ENCODE measurements at places on chromosomes 5 and 9.

DNA sequence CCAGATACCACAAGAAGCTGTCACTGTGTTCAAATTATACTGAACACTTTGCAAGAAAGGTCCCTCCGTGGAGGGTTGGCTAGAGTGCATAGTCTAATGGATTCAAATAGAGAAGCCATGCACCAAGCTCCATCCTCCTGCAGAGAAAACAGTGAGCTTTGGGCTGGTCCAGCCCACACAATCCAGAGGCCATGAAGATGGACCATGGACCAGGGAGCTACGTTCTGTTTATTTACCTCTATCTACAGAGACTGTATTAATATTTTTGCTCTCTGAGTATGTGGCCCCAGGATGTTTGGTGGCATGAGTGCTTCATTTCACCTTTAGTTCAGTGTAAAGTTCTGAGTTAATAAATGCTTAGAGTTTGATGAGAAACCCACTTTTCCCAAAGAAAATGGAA is 114.8 kb upstream of the PJA2 start:
- DNase-seq: no peak

DNA sequence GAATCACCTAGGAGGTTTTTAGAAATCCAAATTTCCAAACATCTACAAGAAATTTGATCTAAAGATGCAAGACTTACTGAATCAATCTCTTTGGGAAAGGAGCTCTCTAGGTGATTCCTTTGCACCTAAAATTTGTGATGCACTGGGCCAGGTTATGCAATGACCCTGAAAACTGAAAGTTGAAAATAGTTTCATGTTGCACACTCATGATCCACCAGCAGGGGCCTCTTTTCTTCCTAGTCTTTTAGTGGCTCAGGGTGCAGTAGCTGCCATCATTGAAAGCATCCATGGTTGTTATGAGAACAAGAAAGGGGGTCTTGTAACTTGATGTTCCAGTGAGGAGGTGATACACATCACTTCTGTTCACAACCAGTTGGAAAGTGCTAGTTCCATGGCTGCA is 486.8 kb downstream of the PSAT1 start:
- DNase-seq: peak; percentile 9

DNA sequence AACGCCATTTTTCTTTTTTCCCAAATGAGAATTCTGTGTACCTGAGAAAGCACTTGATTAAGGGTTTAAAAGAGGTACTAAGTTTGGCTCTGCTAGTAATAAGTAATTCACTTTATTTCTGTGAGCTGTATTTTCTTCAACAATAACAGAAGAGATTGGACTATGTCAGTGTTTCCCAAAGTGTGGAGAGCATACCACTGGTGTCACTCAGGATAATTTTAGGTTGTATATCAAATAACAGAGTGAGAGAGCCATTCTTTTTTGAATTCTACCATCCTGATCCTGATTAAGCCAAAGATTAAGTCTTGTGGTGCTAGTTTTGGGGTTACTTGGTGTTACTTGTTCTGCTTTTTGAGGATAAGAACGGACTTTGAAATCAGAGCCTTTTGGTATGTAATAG is 142.3 kb upstream of the PPP1R2B start:
- DNase-seq: no peak

DNA sequence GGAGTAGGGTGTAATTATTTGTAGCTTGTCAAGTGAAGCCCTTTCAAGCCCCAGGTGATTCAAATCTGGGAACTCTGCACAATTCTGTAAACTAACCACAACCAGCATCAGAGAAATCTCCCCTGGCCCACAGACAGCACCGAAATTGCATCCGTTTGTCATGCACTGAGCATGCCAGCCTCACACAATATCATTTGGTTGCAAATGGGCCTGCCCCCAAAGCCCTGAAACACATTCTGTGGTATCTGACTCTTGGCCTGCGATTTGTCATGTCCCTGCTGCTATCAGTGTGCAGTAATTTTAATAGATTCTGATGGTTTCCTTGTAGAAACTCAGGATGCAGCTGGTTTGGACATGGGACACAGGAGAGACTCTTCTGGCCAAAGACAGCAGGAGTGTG is 35.3 kb downstream of the SNX24 start:
- DNase-seq: no peak

GRCh38 chr5:38538161-38538560 is 18.3 kb downstream of the LIFR start:
- no peak for DNase-seq

DNA sequence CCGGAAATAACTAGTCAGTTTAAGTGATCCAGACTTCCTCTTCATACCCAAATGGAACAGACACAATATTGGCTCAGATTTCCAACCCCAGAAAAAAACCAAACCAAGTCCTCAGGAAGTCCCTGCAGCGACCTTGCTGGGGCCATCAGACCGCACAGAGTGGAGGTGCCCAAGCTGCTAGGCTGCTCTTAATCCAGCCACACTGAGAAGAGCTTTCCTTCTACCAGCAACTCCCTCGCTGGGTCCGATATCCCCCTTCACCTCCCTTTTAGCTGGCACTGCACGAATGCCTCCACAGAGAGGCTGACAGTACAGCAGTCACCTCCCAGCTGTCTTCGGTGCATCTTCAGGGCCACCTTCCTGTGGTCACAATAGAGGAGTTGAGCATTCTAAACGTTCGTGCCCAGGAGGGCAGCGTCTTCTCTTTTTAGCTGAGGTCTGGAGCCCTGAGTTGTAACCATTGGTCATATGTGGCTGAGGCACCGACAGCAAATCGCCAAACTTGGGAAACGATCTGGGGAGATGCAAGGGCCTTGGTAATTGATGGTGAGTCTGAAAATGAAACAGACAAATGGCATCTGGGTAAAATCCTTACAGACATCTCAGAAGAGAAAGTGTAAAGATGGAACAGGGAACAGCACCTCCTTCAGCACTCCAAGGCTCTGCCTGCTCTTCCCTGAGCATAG is 5.7 kb downstream of the NAIF1 start:
- DNase-seq: peak; percentile 55

DNA sequence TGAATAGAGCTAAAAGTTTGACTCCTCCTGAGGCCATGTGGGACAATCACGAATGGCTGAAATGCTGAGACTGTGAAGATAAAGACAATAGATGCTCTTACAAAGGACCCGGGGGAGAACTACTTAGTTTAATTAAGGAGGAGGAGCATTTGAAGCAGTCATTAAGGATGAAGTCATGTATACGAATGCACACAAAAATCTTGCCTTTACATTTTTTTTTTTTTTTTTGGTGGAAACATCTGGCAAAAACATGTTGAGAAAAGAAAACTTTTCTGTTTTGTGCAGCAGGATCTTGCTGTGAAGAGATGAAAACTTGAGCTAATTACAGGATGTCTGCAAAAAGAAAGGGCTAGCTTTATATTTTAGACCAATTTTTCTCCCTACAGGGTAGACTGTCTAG is 42.3 kb upstream of the NR3C1 start:
- no peak for DNase-seq

DNA sequence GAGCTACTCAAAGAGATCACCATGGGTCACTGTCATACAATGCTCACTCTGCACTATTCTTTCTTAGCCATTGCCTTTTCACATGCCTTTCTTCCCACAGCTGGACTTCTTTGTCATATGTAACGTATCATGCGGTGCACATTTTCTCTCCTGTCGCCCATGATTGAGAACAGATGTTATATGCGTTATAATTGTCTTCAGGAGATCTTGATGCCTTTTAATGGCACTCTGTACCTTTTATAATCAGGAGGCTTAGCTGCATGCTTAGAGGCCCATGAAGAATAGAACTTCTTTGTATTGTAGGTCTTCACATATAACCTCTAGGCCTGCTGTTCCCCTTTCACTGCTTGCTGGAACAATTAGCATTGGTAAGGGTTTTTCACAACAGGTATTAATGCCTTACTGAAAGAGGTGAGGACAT is 436.1 kb downstream of the CDH10 start:
- DNase-seq: no peak

DNA sequence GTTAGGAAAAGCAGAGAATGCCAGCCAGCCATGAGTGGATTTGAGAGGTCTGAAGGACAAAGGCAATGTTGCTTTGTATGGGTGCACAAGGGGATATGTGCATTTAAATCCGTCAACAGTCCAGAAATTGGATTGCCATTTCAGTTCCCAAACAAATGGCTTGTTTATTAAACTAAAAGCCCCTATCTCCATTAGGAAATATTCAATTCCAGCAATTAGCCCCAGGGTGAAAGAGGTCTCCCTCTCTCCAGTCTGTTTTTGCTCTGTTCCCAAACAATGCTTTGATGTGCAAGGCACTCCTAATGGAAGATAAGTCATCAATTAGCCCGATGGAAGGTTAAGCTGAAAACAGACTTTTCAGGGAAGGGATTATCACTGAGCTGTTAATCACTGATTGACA is 101.3 kb downstream of the C9orf152 start:
- no peak for DNase-seq

DNA sequence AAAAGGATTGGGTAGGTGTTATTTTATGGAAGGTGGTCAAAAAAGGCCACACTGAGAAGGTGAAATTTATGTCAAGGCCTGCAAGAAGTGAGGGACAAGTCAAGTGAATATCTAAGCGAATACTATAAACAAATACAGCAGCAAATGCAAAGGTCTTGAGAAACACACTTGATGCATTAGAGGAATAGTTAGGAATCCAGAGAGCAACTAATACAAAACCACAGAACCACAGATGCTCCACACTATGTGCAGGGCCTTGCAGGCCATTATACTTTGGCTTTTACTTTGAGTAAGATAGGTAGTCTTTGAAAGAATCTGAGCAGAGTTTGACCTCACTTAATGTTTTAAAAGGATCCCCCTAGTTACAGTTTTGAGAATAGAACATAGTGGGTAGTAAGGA is 4.6 kb downstream of the ZNF622 start:
- no peak for DNase-seq

GRCh38 chr5:171355302-171355724 is 32.3 kb upstream of the NPM1 start:
- peak; percentile 36 for DNase-seq

- DNase-seq: peak; percentile 19
These were observed 24.5 kb downstream of the CAVIN4 start for GRCh38 chr9:100602342-100602801.
